Upper lobe of right lung (tissue), 1 donor: ENCODE measurements at places on chromosomes 6 and 20.

GRCh38 chr6:113120582-113121285 is 736.4 kb upstream of the MARCKS start:
- DNase-seq: no peak

DNA sequence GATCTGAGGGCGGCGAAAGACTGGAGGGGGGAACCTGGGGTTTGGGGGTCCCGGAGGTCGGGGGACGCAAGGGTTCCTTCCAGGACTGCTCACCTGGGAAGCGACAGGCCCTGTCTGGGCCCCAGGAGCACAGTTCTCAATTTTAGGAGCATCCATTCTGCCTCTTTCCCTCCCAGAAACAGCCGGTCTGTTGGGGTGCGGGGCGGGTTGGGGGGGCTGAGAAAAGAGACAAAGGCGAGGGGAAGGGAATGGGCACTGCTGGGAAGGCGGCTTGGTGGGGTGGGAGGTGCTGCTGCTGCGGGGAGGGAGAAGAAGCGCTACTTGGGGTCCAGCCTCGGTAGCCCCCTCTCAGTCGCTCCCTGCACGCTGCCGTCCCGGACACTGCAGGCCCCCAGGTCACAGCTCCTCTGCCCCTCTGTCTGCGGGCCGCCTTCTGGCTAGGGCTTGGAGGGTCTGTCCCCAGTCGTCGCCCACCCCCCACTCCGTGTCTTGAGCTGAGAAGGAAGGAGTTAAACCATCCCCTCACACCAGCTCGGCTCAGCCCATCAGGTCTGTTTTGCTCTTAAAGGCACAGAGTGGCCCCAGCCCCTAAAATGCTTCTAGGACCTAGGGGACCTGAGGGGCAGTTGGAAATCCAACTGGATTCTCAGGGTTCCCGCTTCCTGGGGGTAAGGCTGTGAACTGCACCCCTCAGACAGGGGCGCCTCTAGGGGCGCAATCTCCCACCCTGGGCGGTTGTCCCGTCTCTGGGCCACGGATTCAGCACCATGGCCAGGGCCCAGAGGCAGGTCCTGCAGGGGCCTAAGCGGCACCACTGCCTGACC is 690 bp downstream of the GDAP1L1 start:
- no peak for DNase-seq

GRCh38 chr6:80946402-80946801 is 806.1 kb downstream of the TENT5A start:
- DNase-seq: no peak

DNA sequence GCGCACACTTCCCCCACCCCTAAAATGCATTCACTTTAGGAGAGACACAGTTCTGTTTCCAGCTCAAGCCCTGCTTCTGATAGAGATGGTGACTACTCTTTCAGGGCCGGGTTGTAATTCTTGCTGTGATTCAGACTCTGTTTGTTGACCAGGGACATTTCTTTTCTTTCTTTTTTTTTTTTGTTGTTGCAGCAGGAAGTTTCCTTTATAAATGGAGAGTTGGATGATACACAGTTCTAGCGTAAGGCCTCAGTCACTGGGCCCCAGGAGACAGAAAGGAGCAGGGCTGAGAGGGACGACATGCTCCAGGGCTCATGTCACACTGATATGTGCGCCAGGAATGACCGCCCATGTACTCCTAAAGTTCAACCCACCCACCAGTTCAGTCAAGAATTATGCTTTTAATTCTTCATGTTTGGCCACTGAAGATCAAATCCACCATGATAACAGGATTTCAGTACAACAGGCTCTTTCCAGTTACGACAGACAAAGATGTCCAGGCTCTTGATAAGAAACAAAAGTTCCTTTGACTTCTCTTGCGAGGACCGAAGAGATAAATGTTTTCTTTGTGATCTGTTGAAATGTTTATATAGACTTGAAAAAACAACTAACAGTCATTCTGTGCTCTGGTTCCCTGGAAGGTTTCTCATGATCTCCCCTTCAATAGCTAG is 142.5 kb downstream of the CD164 start:
- no peak for DNase-seq

- DNase-seq: no peak
Observed at GRCh38 chr6:22530506-22530905, 38.9 kb upstream of the HDGFL1 start.

DNA sequence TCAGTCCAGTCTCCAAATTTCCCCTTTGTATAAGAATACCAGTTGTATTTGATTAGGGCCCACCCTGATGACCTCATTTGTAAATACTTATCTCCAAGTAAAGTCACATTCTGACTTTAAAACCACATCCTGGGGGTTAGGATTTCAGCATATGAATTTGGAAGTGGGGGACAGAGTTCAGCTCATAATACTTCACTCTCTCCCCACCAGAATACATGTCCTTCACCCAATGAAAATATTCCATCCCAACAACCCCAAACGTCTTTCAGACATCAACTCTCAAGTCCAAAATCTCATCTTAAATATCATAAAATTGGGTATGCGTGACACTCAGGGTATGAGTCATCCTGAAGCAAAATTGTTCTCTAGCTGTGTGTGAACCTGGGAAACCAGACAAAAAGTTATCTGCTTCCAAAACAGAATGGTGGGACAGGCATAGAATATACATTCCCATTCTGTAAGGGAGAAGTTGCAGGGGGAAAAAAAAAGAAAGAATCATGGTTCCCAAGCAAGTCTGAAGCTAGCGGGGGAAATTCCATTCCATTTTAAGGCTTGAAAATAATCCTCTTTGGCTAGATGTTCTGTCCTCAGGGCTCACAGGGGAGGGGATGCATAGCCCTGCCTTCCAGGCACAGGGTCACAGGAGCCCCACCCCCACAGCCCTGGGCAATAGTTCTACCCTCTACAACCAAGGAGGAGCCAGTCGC is 113.9 kb downstream of the ADAT2 start:
- DNase-seq: no peak

GRCh38 chr6:48111143-48111506 is at the start of gene PTCHD4:
Gene PTCHD4 (minus strand): TSS chr6:48111197. CDS start chr6:48068957, 42,240 bp downstream.
- DNase-seq: no peak
